Effector memory CD4-positive, alpha-beta T cell (primary cell): ENCODE measurements at places on chromosomes 3 and 15.

- no peak for DNase-seq
These were observed 48.8 kb downstream of the ADAMTS9 start for GRCh38 chr3:64638981-64639481.

- DNase-seq = no peak
These were observed 213.2 kb upstream of the DCBLD2 start for GRCh38 chr3:99114565-99115291.

GRCh38 chr15:25238126-25238525 is 200.7 kb downstream of the UBE3A start:
- DNase-seq = no peak

GRCh38 chr15:90664650-90665287 is 52.4 kb upstream of the BLM start:
- DNase-seq = no peak

DNA sequence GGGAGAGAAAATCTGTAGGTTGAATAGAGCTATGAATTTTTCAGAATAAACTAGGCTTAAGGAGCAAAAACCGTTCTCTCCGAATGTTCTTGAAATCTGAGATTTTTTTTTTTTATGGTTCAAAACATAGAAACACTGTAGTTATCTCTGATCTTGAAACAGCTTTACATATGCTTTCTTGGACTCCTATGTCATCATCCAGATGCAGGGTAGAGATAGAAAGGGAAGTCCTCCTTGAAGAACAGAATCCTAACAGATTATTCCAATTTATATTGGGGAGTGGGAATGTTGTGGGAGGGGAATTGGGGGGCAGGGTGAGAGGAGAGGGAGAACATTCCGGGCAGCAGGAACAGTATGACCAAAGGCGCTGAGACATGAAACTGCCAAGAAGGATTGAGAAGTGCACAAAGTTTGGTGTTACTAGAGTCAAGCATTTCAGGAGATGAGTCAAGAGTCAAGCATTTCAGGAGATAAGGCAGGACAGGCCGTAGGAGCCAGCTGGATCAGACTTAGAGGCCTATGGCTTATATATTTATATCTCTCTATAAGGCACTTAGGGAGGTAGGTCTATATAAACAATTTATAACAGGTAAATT is 21.9 kb upstream of the ST3GAL6 start:
- DNase-seq = no peak
